Activated naive CD4-positive, alpha-beta T cell (primary cell): ENCODE measurements at places on chromosomes 3 and 15.

DNA sequence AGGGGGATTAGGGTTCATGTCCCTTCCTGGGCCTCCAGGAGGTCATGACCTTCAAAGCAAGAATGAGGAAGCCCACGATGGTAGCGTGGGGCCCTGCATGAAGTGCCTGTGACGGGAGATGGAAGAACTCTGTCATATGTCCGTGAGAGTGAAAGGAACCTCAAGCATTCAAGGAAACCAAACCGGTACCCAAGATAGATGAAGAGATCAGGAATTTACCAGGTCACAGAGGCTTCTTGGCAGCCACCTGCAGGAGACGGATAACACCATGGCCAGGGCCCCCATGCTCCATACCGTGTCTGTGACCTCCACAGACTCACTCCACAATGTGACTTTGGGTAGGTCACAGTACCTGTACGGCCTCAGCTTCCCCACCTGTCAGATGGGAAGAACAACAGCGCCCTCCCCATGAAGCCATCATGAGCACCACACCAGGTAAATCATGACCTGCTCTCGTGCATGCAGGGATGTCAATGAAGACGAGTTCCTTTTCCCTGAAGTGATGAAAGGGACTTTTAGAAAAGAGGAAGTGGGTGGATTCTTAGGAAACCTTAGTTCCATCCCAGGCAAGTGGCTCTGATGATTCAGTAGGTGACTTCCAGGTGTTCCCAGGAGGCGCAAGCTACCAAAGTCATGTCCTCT lies 23.3 kb upstream of the CYP11A1 start:
- no peak for DNase-seq

DNA sequence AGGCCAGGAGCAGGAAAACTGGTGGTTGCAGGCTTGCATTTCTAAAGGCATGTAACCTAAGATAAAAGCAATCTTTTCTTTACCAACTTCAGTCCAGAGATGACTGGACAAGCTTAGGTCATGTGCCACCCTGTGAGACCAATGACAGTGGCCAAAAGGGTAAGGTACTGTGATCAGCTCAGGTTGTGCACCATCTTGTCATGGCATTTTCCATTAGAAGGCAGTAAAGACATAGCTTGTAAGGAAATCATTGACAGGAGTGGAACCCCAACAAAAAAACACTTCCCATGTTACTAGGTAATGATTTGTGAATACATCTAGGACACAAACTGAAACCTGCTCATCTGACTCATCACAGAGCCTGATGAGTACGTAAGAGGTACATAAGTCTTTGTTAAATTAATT lies 35.2 kb downstream of the SSR3 start:
- no peak for DNase-seq

- no peak for DNase-seq
These were observed 6.9 kb downstream of the NCEH1 start for GRCh38 chr3:172704001-172704400.

DNA sequence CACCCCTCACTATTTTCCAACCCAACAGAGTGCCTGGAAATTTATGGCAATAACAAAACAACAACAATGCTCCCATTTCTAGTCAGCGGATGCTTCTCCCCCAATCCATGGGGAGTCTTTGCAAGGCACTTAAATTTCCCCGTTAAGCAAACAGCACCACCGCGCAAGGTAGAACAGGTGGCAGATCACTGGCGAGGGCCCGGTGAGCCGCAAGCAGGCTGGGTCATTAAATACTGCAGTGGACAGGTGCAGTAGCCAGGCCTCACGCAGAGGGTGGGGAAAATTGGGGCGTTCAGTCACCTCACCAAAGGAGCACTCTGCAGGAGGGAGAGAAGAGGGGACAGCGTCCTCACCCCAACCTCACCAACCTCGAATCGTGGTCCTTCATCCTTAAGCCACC lies 147.5 kb downstream of the NTRK3 start:
- DNase-seq, result no peak

DNA sequence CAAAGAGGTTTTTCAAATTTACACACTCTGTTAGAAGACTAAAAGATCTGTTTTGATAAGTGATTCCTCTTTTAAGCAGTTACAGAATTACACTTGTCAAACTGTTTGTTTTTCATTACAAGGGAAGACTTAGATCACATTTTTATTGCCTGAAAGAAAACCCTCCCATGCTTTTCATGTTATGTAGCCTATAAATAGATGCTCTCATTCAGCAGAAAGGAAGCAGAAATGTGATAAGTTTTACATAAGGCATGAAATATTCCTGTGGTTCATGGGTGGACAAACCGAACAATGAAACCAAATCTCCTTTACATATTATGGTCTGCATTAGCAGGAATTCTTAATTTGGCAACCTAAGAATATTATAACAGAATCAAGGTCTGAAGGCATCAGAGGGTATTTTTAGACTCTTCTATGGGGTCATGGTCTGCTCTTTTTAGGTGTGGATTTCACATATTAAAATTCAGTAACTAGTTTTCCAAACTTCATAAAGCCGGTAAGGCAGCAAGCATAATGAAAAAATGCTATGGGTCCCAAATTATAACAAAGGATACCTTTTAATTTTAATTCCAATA lies 37.3 kb upstream of the FXR1 start:
- no peak for DNase-seq

- DNase-seq, result no peak
These were observed 53.4 kb upstream of the VILL start for GRCh38 chr3:37937156-37937555.
